Left lung (tissue), 14 donors: ENCODE measurements at places on chromosomes 12 and 14. TPM values are rescaled to one million over a fixed set of nuclear protein-coding genes. Genes with fewer than 3 reads are reported as not detected.

Gene GPR33
- not detected for total RNA-seq

Gene B4GALNT3
- total RNA-seq, result 34.0 TPM

DNA sequence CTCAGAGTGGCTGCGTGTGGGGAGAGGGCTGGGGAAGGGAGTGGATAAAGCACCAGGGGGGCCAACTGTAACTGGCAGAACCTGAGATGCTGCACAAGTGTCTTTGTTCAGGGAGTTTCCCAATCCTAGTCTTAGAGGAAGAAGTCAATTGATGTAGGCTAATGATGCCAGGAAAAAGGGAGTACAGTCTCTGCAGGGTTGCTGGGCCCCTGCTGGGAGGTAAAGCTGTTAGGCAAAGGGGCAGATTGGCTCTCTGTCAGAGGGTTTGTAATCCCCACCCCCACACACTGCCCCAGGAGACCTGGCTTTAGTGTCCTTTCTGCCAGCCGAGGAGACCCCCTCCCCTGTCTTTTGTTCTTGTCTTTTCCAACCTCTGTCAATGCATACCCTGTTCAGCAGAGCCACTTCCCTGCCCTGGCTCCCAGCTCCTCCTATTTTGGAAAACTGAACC lies 178.4 kb downstream of the KCNA5 start:
- H3K27ac ChIP-seq, result no peak overlapping the region
- H3K4me3 ChIP-seq, result no peak overlapping the region
- H3K27me3 ChIP-seq, result no peaks in the 10 kb centered on the region
- no peaks in the 10 kb centered on the region for H3K36me3 ChIP-seq

- no peaks in the 10 kb centered on the region for H3K36me3 ChIP-seq
- DNase-seq, result no peak
- H3K4me3 ChIP-seq, result no peak overlapping the region
- H3K27ac ChIP-seq, result no peak overlapping the region
These were observed 48.5 kb upstream of the CPM start for GRCh38 chr12:68981516-68981915.

Gene OR6C2
- not detected for total RNA-seq

Gene SLC38A4
- 0.85 TPM for total RNA-seq

GRCh38 chr12:67222302-67222701 lies 46.9 kb upstream of the CAND1 start:
- H3K27me3 ChIP-seq, result no peaks in the 10 kb centered on the region
- no peak for DNase-seq
- H3K4me3 ChIP-seq, result no peak overlapping the region
- no peaks in the 10 kb centered on the region for H3K4me1 ChIP-seq
- H3K27ac ChIP-seq, result no peak overlapping the region

GRCh38 chr14:67056684-67057083 lies 132.6 kb upstream of the GARIN2 start:
- H3K36me3 ChIP-seq, result no peaks in the 10 kb centered on the region
- no peaks in the 10 kb centered on the region for H3K27me3 ChIP-seq
- no peak for DNase-seq
- H3K27ac ChIP-seq, result no peak overlapping the region
- no peak overlapping the region for H3K4me3 ChIP-seq

GRCh38 chr14:76759589-76759988 lies 1.7 kb upstream of the VASH1 start:
- H3K4me3 ChIP-seq, result no peak overlapping the region
- H3K36me3 ChIP-seq, result no peaks in the 10 kb centered on the region
- H3K27me3 ChIP-seq, result no peaks in the 10 kb centered on the region
- no peak for DNase-seq
- no peak overlapping the region for H3K27ac ChIP-seq

GRCh38 chr12:93135286-93136239 lies 206.5 kb upstream of the EEA1 start:
- no peaks in the 10 kb centered on the region for H3K36me3 ChIP-seq
- H3K27ac ChIP-seq, result peak overlapping the region; percentile 69
- H3K4me1 ChIP-seq, result peaks cover 9% of the 10 kb centered on the region
- H3K4me3 ChIP-seq, result no peak overlapping the region

DNA sequence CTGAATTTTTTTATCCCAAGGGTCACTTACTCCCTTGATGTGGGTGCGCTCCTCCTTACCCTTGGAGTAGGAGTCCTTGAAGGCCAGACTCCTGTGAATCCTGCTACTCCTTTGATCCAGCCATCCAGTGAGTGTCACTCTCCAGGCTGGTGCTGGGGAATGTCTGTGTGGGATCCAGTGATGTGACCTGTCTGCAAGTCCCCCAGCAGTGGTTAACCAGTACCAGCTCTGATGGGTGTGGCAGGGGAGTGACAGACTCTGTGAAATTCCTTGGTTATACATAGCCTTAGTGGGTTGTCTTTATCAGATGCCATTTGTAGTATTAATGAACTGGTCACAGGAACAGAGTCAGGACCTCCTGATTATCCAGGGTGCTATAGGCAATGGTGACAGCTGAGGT lies 409.5 kb upstream of the LMO3 start:
- H3K4me3 ChIP-seq, result no peak overlapping the region
- H3K27me3 ChIP-seq, result no peaks in the 10 kb centered on the region
- H3K36me3 ChIP-seq, result no peaks in the 10 kb centered on the region
- no peak overlapping the region for H3K27ac ChIP-seq
- H3K4me1 ChIP-seq, result no peaks in the 10 kb centered on the region
- DNase-seq, result no peak

DNA sequence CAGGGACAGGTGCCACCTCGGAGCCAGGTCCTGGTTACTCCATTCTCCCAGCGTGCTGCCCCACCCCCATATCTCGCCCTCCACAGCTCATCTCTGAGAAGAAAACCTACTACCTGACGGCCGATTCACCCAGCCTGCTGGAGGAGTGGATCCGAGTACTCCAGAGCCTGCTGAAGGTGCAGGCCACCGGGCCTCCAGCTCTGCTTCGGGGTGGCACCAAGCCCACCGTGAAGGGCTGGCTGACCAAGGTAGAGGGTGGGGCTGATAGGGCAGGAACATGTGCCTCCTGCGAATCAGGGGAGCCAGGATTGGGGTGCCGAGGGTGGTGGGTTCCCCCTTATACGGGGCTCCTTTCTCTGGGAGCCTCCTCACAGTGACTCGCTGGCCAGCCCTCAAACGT lies 25.9 kb downstream of the PIGH start:
- no peak overlapping the region for H3K4me3 ChIP-seq
- H3K36me3 ChIP-seq, result no peaks in the 10 kb centered on the region
- no peak overlapping the region for H3K27ac ChIP-seq
- H3K4me1 ChIP-seq, result no peaks in the 10 kb centered on the region

GRCh38 chr12:69981881-69982475 lies 157.0 kb downstream of the MYRFL start:
- no peaks in the 10 kb centered on the region for H3K4me1 ChIP-seq
- H3K27me3 ChIP-seq, result no peaks in the 10 kb centered on the region
- H3K4me3 ChIP-seq, result no peak overlapping the region
- no peak for DNase-seq

GRCh38 chr14:93006567-93007051 lies 83.7 kb downstream of the CHGA start:
- H3K4me1 ChIP-seq, result no peaks in the 10 kb centered on the region
- no peak overlapping the region for H3K4me3 ChIP-seq
- H3K27ac ChIP-seq, result peak overlapping the region; percentile 8
- H3K36me3 ChIP-seq, result no peaks in the 10 kb centered on the region

DNA sequence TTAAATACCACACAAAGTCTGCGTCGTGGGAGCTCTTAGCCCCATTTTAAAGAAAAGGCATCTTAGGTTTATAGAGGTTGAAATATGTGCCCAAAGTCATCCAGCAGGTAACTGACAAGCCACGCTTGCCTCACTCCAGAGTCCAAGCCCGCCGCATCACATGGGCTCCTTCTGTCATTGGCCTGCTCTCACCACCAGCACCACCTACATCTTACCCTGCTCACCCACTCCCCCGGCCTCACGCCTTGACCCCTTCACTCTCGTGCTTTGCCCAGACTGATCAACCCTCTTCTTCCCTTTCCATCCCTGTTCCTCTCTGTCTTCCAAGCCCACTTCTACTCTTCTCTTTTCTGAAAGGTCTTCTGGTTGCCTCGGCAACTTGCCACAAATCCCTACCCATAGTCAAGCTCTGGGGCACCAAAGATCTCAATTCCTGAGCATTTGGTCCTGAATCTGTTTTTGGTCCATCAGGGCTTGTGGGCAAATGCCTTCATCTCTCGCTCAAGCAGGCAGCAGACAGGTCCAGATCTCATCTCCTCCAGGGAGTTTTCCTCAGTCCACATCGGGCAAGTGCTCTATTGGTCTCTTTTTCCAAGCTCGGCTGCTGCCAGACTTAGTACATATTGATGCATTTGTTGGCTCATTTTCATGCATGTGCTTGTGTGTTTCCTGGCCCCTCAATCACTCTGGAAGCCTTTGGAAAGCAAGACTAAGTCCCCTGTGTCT lies 3.5 kb upstream of the KRT1 start:
- DNase-seq, result no peak
- no peak overlapping the region for H3K4me3 ChIP-seq
- peaks cover 57% of the 10 kb centered on the region for H3K27me3 ChIP-seq
- no peaks in the 10 kb centered on the region for H3K4me1 ChIP-seq

DNA sequence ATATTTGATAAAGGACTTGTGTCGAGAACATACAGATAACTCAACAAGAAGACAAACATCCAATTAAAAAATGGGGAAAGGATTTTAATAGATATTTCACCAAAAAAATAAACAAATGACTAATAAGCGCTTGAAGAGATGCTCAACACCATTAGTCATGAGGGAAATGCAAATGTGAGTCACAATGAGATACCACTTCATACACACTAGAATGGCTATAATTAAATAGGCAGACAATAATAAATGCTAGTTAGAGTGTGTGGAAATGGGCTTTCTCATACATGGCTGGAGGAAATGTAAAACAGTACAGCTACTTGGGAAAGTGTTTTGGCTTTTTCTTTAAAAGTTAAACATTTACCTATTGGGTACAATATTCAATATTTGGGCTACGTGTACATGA lies 34.8 kb downstream of the DLK1 start:
- H3K27me3 ChIP-seq, result no peaks in the 10 kb centered on the region
- H3K27ac ChIP-seq, result no peak overlapping the region
- no peak for DNase-seq
- H3K36me3 ChIP-seq, result no peaks in the 10 kb centered on the region
- H3K4me1 ChIP-seq, result no peaks in the 10 kb centered on the region

Gene CLIP1
- total RNA-seq, result 85.1 TPM

DNA sequence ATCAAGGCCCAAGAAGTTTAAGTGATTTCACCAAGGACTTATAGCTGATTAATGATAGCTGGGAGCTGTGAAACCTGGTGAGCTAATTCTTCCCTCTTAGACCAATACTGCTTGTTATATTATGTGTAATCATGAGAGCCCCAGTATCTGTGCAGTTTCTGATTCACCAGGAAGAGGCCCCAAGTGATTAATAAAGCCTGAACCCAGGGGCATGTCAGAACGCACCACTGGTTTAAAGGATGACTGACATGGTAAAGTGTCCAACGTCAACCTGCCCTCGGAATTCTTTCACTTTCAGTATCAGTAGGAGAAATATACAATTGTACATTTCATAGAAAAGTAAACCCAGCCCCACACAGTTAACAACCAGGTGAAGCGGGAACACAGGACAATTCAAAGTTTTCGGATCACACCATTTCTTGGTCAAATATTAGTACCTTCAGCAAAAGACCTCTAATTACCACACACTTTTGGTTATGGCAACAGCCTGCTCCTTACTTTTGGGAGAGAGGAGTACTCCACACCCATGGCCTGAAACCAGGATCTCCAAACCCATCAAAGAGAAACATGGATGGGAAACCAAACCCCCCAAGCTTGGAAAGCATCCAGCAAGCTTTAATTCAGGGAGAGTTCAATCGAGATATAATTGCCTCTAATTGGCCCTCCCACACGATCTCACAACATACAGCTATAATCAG lies 28.5 kb downstream of the TMCC3 start:
- H3K4me3 ChIP-seq, result peak overlapping the region; percentile 21
- H3K4me1 ChIP-seq, result peaks cover 15% of the 10 kb centered on the region
- H3K27me3 ChIP-seq, result no peaks in the 10 kb centered on the region

- no peaks in the 10 kb centered on the region for H3K27me3 ChIP-seq
- H3K36me3 ChIP-seq, result no peaks in the 10 kb centered on the region
- no peak for DNase-seq
- no peak overlapping the region for H3K4me3 ChIP-seq
These were observed 1087.4 kb upstream of the FLRT2 start for GRCh38 chr14:84442521-84442920.

Gene CLEC4A
- 6.5 TPM for total RNA-seq

DNA sequence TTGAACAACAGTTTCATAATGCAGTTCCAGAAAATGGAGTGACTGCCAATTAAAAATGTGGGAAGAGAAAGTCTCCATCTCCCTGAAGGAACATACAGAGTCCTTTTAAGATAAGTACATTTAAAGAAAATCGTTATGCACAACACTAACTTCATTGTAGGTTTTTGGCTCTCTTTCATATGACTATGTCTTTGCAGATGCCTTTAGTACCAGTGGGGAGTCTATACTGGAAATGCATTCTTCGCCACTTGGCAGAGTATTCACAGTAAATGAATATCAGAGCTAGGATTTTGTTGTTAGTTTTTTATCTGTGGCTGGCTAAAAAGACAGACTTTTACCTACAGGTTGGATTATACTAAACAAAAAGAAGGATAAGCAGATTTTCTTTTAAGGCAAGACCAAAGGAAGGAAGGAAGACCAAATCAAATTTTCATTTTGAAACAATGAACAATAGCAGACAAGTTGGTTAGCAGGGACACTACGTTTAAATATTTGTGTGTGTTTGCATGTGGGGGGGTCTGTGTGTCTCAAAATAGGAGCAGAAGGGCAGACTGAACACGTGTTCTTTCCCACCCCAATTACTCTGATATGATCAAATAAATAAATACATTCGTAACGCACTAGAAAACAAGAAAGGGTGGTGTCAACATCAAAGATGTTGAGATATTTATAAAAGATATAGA lies 124.5 kb downstream of the BTG1 start:
- H3K4me3 ChIP-seq, result no peak overlapping the region
- no peaks in the 10 kb centered on the region for H3K27me3 ChIP-seq
- H3K36me3 ChIP-seq, result no peaks in the 10 kb centered on the region
- no peak overlapping the region for H3K27ac ChIP-seq

DNA sequence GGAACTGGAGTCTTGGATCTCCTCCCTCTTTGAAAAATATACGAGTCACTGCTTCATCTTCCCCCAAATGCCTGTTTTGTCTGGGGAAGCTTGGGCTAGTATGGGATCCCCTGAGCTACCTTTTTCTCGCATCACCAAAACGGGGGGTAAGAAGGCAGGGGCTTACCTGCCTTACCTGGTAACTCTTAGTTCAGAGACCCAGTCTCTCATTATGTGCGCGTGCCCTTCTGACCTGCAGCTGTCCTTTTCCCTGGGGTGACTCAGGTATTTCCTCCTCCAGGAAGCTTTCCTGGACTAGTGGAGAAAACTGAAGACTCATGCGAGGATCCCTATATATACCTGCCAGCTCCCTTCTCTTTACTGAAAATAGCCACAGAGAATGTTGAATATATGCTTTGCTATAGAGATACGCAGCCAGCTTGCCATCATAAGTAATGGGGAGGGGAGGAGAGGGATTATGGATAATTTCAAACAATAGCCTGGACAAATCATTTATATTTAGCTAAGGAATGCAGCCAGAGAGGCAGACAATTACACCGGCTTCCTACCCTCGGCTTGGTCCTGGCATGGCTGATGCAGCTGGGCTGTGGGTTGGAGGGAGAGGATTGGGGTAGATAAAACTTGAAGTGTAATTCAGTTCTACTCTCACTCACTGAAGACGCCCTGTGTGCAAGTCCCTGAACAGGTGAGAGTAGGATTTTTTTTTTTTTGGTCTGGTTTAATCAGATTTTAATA lies 1.1 kb downstream of the TSPAN9 start:
- peak overlapping the region; percentile 68 for H3K4me3 ChIP-seq
- H3K27ac ChIP-seq, result peak overlapping the region; percentile 81
- no peak for DNase-seq
- no peaks in the 10 kb centered on the region for H3K27me3 ChIP-seq
- peaks cover 27% of the 10 kb centered on the region for H3K4me1 ChIP-seq
- no peaks in the 10 kb centered on the region for H3K36me3 ChIP-seq
